ENCODE measurements at places on chromosomes 2 and 18.
A peak's percentile ranks its signal among the peaks of the same experiment; 100 is the strongest.

- peak; percentile 52 for DNase-seq
These were observed 21.1 kb downstream of the CPS1 start for GRCh38 chr2:210577263-210578071.

- no peak for DNase-seq
These were observed 287.0 kb upstream of the SLC14A2 start for GRCh38 chr18:45328296-45328695.

- DNase-seq, result peak; percentile 59
These were observed 31.0 kb downstream of the RNF125 start for GRCh38 chr18:32049393-32050171.

DNA sequence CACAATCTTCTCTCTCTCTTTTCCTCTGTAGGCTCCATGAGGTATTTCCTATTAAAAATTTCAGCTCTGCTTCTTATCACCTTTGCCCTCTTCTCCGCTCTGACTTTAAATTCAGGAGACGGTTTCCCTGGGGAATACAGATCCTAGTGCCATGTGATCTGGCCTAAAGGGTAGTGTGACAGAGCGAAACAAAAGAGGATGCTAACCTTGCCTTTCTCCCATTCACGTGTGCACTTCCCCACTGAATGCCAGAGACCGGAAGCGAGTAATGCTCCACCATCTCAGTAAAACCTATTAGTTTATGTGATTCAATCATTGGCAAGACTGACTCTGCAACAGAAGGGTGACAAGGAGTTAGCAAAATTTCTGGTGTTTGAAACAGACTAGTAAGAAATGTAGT lies 358.3 kb downstream of the ZNF521 start:
- no peak for DNase-seq

- DNase-seq, result peak; percentile 30
These were observed 1.0 kb downstream of the PLEKHB2 start for GRCh38 chr2:131105950-131106801.

DNA sequence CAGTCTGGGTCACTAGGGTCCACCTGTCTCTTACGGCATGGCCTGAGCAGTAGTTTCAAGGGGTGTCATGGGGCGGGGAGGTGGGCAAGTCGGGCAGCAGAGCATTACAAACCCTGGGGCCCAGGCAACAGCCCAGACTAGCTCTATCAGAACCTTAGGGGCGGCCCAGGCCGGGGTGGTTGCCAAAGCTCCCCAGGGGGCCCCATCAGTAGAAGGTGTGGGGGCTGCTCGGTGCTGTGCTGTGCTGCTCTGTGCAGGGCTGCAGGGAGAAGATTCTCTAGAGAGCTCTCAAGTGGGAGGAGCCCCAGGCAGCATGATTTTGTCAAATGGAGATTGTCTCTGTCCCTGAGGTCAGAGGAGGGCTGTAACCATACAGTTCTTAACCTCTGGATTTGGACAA lies 36.4 kb upstream of the SLC14A1 start:
- DNase-seq, result peak; percentile 46

GRCh38 chr18:75057169-75057960 lies 151.6 kb downstream of the PTGR3 start:
- DNase-seq, result no peak

GRCh38 chr2:79512442-79513401 lies at the start of gene CTNNA2:
CTNNA2 (plus strand) TSS chr2:79513051.
- peak; percentile 36 for DNase-seq

DNA sequence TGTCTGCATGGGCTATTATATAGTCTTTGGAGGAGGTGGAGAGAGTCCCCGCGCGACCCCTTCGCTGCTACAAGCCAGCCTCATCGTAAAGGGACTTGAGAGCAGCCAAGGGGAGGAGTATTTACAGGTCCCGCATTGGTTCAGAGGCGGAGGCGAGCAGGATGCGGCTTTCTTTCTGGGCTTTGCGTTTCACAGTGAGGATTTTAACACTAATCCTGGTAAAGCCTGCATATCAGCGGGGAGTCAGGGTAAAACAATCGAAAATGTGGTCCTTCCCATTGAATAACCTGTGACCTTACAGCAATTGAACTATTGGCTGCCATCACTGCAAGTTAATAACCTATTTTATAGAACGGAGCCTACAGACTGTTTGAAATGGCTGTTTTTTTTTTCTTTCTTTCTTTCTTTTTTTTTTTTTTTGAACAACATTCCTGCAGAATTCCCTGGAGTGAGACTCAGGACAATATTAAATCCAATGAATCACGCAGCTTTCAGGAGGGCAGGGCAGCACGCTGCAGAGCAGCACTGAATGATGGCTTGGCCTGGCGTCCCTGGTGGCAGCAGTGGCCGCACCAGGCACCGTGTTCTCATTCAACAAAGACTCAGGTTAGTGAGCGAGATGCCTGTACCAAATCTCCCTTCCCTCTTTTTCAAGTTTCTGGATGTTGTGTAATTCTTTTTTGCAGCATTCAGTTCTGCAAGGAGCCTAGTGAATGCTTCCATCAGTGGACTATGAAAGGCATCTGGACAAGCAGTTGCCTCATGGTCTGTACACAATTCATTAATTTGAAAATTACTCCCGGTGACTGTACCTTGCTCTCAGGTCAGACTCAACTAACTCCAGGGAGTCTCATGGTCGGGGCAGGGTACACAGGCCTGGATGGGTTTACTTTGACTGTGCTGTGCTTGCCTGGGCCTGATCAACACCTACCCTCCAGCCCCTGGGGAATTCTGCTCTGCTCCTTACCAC lies 19.8 kb downstream of the SMIM21 start:
- no peak for DNase-seq

DNA sequence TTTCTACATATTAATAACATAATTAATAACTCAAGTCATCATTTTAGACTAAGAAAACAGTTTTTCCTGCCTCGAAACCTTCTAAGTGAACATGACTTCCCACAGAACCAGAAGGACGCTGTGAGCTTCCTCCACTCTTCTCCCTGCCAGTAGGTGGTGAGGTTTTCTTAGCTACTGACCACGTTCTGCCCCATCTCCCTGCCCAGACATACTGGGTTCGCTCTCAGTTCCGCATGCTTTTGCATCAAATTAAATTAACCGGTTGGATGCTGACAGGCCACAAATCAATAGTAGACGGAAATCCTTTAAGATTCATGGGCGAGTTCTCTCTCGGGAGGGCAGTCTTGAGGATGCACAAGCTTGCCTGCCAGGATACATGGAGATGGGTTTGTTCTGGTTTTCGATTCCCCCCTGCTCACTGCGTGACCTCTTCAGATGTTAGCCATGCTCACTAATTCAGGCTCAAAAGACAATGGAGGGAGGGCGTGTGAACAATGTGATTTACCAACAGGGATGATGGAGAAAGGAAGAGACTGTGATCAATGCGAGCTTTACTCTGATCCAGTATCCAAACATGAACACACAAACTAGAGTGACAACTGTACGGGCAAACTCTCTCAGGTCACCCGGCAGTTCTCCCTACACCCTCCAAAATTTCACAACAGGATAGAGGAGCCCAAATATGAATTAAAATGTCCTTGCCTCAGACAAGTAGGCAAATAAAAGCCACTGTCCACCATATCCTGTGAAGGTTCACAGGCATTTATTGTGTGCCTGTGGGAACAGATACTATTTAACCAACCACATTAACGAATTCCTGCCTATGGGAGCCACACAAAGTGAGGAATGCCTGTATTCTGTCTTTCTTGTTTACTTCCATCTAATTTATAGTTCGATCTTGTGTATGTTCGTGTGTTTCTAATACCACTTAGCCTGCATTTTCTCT lies 375.7 kb downstream of the EIPR1 start:
- no peak for DNase-seq

GRCh38 chr2:73986085-73986681 lies 1.5 kb downstream of the TET3 start:
- peak; percentile 51 for DNase-seq

DNA sequence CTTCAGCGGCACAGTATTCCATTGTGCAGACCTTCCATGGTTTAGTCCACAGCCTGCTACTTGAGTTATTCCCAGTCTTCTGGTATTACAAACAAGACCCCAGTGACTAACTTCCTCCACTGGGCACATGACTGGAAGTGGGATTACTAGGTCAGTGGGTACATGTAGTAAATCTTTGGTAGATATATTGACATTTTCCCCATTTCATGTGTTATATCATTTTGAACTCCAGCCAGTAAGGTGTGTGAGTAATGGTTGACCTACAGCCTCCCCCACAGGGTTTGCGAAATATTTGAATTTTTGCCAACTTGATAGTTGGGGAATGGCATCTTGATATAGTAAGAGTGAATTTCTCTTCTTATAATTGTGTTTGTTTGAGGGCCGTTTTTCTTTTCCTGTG lies 58.8 kb downstream of the RNF144A start:
- no peak for DNase-seq

DNA sequence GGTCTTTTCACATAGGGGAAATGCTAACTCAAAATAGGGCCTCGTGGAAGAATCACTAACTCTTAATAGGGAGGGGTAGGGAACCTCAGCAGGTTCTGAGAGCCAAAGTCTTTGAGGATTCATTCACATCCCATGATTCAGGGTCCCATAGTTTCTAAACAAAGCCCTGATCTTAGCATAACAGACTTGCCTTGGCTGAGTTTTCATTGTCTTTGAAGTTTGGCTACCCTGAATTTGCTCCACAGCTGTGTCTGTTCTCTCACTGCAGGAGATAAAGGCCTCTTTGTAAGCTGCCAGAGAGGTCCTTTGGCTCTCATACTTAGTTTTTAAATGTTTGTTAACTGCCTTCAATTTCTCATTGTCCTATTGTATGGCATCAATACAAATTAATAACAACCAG lies 54.5 kb downstream of the ZDBF2 start:
- no peak for DNase-seq

- no peak for DNase-seq
These were observed 1.0 kb upstream of the KYNU start for GRCh38 chr2:142876423-142876822.

GRCh38 chr2:65193446-65193845 lies 34.2 kb upstream of the ACTR2 start:
- DNase-seq, result no peak

- DNase-seq, result peak; percentile 84
These were observed 8.6 kb downstream of the HS1BP3 start for GRCh38 chr2:20642055-20642971.

GRCh38 chr18:79509536-79509930 lies 113.8 kb downstream of the NFATC1 start:
- no peak for DNase-seq

GRCh38 chr2:20221555-20221973 lies 3.4 kb downstream of the SDC1 start:
- no peak for DNase-seq

GRCh38 chr2:128280158-128280871 lies 38.4 kb downstream of the HS6ST1 start:
- no peak for DNase-seq

GRCh38 chr2:69933839-69934613 lies 19.1 kb downstream of the MXD1 start:
- peak; percentile 78 for DNase-seq

GRCh38 chr2:31707992-31708391 lies 127.3 kb upstream of the SRD5A2 start:
- no peak for DNase-seq

- no peak for DNase-seq
These were observed 14.5 kb upstream of the IL1RN start for GRCh38 chr2:113112871-113113270.

DNA sequence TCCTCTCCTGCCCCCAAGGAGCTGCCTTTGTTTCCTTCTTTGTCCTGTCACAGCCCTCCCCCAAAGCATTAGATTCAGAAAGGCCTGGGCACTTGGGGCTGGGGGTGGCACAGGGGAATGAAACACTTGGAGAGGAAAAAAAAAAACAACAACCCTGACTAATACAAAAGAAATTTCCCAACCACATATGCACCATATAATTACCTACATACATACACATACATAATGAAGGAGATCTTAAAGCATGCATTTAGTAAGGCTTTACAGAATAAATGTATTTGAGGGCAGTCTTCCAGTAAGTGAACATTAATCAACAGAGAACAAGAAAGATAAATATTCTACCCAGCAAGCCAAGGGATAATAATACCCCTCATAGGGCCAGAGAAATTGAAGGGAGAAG lies 70.0 kb upstream of the PPP1CB start:
- no peak for DNase-seq

DNA sequence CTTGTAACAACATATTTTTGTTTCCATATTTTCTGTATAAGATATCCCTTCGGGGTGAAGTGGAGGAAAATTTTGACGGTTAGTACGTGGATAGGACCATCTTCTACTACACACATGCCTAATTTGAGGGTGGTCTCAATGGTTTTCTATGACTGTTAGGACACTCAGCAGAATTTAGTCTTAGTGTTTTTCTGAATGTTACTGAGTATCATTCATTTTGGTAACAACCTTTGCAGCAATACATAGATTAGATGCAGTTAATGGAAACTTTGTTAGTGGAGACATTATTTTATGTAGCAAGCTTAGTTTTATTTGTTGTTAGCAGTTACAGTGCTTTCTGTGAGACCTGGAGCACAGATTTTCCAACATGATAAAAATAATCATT lies 1.6 kb downstream of the ITGAV start:
- DNase-seq, result no peak

DNA sequence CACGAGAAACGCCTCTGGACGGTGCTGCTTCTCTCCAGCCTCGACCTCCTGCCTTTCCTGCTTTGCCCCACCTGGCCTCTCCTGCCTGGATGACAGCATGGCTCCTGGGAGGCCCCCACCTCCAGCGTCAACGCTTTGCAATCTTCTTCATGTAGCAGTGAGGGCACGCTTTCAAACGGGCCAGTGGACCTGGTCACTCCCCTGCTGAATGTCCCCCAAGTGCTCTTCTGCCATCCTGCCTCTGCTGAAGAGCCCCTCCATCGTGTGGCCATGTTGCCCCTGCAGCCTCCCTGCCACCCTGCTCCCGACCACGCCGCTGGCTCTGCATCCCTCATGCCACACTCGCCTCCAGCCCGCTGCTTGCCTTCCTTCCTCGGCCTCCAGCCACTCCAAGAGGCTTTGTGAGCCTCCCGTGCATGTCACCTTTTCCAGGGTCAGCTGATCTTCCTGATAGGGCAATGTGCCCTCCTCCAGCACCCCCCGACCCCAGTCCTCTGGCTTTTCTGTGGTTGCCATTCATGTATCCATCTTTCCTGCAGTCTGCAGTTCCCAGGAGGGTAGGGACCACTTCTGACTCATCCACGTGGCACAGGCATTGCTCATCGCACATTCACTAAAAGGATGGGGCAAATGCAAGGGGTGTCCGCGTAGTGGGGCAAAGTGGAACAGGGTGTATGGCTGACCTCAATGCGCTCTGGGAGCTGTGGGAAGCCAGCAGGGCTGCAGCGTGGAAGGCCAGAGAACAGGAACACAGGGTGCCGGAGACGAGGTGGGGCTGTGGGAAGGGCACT lies 268.8 kb downstream of the TWIST2 start:
- no peak for DNase-seq

DNA sequence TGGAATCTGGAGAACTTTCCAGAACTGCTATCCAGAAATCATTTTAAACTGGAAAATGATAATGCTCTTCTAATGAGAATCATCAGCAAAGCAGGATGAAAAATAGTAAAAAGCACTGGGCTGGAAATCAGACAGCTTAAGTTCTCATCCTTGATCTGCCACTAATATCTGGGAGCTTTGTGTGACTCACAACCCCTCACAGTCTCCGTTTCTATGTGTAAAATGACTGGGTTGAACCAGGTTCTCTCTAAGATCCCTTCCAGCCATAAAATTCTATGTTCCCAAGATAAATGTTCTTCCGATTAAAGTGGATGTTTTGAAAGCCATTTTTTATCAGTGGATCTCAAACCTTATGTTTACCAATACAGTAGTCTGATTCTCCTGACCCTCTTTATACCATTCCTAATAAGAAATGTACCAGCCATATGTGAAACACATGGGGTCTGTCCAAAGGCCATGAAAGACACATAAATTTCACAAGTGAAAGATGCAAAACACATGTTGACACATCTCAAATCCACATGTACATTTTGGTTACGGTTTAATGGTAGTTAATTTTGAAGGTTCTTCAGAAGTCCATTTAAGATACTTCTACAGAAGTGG lies 188.8 kb downstream of the EN1 start:
- no peak for DNase-seq
